ENCODE measurements at places on chromosomes 12 and 14.

DNA sequence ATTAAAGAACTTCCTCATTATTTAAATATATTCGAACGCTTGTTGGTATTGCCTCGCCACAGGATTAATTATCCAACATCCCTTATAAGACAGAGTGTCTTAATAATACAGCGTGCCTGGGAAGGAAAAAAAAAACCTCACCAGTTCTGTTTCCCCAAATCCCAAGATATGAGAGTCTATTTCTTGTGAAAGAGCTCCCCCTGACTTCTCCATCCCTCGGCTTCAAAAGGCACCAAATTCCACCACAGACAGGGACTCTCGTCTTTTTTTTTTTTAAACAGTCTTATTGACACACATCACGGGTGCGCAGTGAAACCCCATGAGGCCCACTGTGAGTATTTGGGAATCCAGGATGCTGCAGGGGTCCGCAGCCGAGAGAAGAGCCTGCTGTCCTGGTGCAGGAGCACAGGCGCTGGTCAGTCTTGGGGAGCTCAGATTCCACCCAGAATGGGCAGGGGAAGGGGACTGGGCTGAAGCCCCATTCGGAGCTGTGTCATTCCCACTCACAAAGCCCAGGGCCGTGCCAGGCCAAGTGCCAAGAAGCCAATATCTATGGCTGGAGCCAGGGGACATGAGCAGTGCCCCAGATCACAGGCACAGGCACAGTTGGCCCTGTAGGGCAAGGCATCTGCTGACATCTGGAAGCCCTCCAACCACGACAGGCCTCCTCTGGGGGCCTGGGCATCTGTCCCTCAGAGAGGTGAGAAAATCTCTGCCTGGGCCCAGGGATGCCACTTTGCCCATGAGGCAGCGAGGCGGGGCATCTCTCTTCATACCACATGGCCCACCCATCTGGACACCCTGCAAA lies 71.9 kb downstream of the BCL11B start:
- no peak for DNase-seq

DNA sequence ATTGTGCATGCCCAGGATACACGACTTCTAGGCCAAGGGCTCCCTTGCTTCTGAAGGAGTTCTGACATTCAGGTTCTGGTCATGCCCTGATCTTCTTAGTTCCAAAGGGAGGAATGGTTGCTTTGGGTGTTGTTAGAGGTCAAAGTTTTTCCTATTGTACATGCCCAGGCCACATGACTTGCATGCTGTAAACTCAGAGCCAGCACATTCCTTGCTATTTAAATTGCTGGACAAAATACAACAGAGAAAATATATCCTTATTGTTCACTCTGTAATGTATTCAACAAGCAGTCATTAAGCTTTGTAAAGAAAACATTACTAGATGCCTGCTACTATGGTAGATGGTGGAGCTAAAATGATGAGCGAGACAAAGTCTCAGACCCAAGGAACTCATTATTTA lies 71.2 kb upstream of the COCH start:
- DNase-seq: no peak

DNA sequence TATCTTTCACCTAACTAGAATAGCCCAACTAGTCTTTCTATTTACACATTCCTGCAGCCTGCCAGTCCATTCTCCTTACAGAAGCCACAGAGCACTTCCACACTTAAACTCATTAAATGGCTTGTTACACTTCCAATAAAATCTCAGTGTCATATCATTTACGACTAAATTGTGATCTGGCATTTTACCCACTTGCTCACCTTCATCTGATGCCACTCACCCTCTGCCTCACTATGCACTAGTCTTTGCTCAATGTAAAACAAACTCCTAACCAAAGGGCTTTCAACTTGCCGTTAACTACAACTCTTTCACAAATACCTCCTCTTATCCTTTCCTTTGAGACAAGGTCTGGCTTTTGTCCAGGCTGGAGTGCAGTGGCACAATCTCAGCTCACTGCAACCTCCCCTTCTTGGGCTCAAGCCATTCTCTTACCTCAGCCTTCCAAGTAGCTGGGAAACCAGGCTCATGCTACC lies 24.1 kb downstream of the YAF2 start:
- DNase-seq: no peak

- DNase-seq: no peak
Observed at GRCh38 chr14:52442166-52442565, 110.1 kb downstream of the TXNDC16 start.

DNA sequence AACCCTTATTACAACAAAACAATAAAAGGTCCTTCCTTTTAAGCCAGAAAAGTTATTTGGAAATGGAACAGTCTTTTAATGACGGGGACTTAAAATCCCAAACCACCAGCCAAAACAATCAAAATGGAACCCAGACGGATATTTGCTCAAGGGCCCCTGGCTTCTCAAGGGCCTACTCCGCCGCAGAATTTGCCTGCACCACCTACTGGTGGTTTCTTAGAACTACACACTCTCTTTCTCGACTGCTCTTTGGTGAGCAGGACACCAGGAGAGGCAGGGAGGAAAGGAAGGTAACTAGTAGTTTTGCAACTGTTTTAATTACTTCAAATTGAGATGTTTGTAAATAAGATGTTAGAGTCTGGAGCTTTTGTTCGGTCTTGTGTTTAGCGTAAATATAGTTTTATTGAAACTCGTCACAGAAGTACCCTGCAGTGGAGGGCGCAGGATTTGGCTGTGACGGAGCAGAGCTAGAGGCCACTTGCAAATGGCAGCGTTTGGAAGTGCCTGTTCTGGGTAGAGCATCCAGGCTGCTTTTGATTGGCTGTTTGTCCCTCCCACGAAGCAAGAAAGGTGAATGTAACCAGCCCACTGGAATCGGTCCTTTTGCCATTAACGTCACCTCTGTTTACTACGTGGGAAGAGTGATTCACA lies 238.5 kb downstream of the CACNA1C start:
- peak; percentile 43 for DNase-seq

GRCh38 chr14:63632932-63633514 lies 8.6 kb downstream of the WDR89 start:
- DNase-seq: no peak

- no peak for DNase-seq
Observed at GRCh38 chr12:64621257-64621942, 11.1 kb downstream of the RASSF3 start.

- DNase-seq: no peak
Observed at GRCh38 chr12:99436584-99436983, 211.0 kb upstream of the GARIN6 start.

GRCh38 chr12:101854747-101855146 lies 22.6 kb upstream of the DRAM1 start:
- no peak for DNase-seq

DNA sequence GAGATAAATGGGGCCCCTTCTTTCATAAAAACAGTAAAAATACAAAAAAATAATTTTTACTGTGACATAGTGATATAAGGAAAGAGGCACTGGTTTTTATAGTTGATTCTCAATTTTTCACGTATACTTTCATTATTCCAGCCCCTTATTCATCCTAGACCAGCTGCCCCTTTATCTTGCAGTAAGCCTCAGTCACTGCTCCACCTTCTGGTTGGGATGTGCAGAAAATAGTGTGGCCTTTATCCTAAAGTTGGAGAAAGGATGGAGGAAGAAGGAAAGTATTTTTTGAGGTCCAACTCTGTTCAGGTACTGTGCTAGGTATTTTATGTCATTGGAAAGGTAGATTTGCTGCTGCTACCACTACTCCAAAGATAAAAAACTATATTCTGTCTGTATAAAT lies 172.7 kb downstream of the ANO6 start:
- DNase-seq: no peak

DNA sequence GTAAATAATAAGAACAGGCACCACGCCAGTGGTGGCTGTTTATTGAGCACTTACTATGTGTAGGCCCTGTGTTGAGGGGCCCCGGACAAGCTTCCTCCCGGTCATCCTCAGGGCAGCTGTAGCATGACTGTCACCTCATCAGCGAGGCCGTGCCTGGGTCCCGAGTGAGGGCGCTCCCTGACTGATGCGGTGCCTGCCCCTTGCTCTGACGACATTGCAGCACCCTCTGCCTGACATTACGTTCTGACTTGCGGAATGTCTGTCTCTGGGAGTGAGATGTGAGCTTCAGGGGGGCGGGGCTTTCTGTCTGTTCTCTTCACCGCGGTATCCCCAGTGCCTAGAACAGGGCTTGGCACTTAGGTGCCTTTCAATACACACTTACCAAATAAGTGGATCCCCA lies 167.6 kb downstream of the RBM19 start:
- DNase-seq: no peak

- DNase-seq: peak; percentile 87
Observed at GRCh38 chr12:642633-643474, 20.4 kb downstream of the NINJ2 start.

DNA sequence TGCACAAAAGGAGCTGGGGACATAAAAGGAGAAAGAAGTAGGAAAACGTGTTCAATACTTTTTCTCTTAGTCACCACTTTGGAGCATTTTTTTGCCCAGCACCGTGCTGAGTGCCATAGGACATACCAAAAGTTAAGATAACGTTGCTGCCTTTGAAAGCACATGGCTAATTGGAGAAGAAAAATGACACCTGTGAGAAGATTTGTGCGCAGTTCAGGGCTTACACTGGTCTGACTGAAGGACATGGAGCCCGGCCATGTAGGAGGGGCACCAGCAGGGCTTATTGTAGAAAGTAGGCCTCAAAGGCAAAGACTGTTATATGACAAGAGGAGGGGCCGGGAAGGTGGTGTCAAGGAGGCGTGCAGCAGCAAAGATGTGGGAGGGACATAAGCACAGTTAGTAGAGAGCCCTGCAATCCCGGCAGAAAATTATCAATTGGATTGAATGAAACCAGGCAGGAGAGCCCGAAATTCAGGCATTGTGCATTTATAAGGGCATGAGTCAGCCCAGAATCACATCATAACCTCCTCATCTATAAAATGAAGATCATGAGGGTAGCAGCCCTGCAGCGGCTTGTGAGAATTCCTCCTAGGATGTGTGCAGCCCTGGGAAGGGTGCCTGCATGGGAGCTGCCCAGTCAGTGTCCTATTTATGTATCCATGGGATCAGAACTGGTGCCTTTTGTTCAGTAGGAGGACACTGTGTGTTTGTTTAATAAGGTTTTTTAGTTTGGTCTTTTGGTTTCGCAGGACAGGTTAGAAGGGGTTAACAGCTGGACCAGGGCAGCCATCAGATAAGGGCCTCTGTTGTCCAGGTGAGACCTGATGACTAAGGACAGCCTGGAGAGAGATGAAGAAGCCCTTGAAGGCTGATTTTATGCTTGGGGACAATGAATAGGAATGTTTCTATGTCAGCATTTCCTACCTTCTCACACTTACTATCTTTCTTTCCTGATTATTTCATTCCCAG lies 122.4 kb downstream of the GPR135 start:
- no peak for DNase-seq

DNA sequence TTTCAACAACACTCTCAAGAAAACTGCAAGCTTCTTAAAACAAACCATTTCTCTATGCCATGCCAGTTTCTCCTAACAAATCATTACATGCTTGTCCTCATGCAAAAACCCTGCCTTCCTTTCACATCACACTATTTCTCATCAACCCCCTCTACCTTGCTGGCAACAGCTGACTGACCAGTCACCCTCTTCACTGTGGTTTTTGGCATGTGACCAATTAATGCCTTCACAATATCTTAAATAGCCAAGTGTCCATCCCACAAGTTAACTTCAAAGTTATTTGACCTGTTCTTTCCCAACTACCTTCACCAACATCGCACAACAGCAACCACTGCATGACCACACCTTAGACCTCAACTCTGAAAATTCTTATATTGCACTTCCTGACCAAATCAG lies 159.6 kb downstream of the CEP128 start:
- DNase-seq: no peak

DNA sequence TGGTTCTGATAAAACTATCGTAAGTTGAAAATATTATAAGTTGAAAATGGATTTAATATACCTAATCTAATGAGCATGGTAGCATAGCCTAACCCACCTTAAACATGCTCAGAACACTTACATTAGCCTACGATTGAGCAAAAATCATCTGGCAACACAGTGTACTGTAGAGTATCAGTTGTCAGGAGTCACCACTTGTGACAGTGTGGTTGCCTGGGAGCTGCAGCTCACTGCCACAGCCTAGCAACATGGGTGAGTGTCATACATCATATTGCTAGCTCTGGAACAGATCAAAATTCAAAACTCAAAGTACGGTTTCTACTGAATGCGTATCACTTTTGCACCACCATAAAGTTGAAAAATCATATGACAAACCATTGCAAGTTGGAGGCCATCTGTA lies 203.5 kb downstream of the ATXN7L3B start:
- DNase-seq: no peak

- no peak for DNase-seq
Observed at GRCh38 chr14:100117633-100118395, 41.6 kb downstream of the DEGS2 start.

GRCh38 chr12:20601668-20602280 lies 93.4 kb upstream of the SLCO1C1 start:
- no peak for DNase-seq

GRCh38 chr12:7782055-7782454 lies 7.1 kb upstream of the NANOG start:
- no peak for DNase-seq

DNA sequence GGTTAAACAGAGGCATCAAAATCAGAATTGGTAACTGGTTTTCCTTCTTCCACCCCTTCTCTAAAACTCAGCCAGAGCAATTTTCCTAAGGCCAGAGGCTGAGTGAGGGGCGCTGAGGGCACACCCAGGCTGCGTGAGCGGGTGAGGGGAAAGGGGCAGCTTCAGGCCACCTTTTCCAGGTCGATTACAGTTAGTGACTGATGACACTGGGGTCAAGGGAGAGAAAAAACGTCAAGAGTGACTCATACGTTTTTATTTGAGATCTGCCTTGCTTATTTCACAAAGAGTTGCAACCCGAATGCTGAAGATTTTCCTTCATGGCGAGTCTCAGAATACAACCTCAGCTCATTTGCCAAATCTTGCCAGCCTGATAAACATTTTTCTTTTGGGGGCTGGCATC lies 46.7 kb upstream of the EVL start:
- DNase-seq: no peak

- DNase-seq: no peak
Observed at GRCh38 chr12:64800640-64801039, 23.8 kb upstream of the TBC1D30 start.

- DNase-seq: no peak
Observed at GRCh38 chr14:103690332-103690731, 24.9 kb downstream of the XRCC3 start.

GRCh38 chr14:67673451-67673850 lies 981 bp downstream of the VTI1B start:
- DNase-seq: no peak

- DNase-seq: no peak
Observed at GRCh38 chr14:104597576-104597975, 7.0 kb downstream of the TMEM179 start.

- no peak for DNase-seq
Observed at GRCh38 chr12:70196811-70197281, 46.4 kb upstream of the CNOT2 start.

DNA sequence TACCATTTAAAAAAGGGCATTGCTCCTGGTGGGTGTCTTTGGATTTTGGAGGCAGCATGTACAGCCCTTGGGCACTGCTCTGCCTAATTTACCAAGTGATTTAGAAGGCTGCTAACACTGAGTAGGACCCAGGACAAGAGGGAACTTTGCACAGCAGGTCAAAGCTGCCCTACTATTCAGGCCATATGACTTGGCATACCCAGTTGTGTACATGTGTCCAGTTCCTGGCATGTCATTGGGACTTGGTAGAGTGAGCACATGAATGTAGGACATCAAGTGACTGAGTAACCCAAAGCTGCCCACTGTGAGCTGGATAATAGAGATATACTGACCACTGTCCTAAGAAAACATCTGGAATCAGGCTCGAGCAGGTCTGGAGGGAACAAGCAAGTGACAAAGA lies 15.7 kb downstream of the CDKL1 start:
- no peak for DNase-seq

- DNase-seq: no peak
Observed at GRCh38 chr14:99181804-99182520, 90.0 kb downstream of the BCL11B start.

Measured in CMK (cell line).